ENCODE measurements at places on chromosomes 2 and 18. TPM values are rescaled to one million over a fixed set of nuclear protein-coding genes. Genes with fewer than 3 reads are reported as not detected.

Gene GCKR
- not detected for total RNA-seq

Gene PID1
- total RNA-seq: not detected

- H3K4me1 ChIP-seq: no peaks in the 10 kb centered on the region
- no peak for DNase-seq
- no peak overlapping the region for H3K27ac ChIP-seq
- H3K4me3 ChIP-seq: no peak overlapping the region
- peaks cover 14% of the 10 kb centered on the region for H3K36me3 ChIP-seq
Measured at GRCh38 chr2:135485441-135485840, 45.6 kb downstream of the ZRANB3 start.

DNA sequence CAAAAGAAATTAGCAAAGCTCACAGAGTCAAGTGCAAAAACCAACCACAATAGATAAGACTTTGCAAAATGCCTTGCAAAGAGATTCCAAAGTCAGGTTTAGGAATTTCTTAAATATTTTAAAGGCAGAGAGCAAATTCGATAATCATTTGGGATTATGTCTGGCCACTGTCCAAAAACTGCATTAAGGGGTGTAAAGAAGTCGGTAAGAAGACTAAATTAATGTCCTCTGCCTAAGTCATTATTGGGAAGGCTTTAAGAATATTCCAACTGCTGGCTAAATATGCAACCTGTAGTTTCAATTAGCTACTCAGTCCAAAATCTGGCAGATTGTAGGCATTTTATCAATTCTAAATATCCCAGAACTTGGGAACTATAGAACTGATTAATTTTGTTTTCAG, 13.7 kb upstream of the LRP1B start:
- H3K36me3 ChIP-seq: no peaks in the 10 kb centered on the region
- no peaks in the 10 kb centered on the region for H3K27me3 ChIP-seq
- no peak for DNase-seq
- H3K4me3 ChIP-seq: no peak overlapping the region
